Neural crest cell (in vitro differentiated cells): ENCODE measurements at places on chromosomes 3 and 15. TPM values are rescaled to one million over a fixed set of nuclear protein-coding genes. Genes with fewer than 3 reads are reported as not detected.

The NMB gene
- total RNA-seq = 4.0 and 4.9 TPM in 2 replicates

DNA sequence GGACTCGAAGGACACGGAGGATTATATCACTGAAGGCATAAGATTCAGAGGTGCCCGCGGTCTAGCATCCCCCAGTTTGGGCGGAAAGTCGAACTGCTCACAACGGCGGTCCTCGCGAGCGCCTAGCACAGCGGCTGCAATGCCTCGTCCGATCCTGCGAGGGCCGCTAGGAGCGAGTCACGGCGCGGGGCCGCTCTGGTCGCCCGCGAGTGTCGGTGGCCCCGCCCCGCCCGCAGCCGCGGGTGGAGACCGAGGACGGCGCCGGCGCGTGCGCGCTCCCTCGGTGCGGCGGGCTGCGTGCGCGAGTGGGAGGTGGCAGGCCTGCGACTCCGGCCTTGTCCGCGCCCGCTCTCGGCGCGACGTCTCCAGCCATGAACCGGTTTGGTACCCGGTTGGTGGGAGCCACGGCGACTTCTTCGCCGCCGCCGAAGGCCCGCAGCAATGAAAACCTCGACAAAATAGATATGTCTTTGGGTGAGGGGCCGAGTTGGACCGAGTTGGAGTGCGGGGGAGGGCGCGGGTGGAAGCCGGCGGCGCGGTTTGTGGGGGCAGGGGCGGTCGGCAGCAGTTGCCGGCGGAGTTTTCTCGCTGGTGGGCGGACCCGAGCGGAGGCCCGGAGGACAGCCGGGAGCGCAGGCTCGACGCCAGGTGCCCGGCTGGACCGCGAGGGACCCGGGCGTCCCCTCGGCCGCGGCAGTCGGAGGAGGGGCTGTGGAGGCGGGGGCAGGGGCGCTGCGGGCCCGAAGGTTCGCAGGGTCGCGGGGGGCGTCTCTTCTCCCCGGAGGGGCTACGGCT lies at the start of gene FYTTD1:
FYTTD1 (plus strand) TSS at position 283 of the 795 bp plus-strand sequence; CDS start at position 372, 89 bp downstream.
- H3K36me3 ChIP-seq = no peaks in the 10 kb centered on the region
- H3K4me3 ChIP-seq = peak within 1 kb of the TSS; percentile 97
- peak; percentile 77 for DNase-seq
- H3K27ac ChIP-seq = peak within 1 kb of the TSS; percentile 66
- peaks cover 43% of the 10 kb centered on the region for H3K4me1 ChIP-seq
- no peaks in the 10 kb centered on the region for H3K27me3 ChIP-seq

The GOLGA6B gene
- total RNA-seq = not detected in 2 replicates

The EFCAB12 gene
- total RNA-seq = 3.1 and 4.0 TPM in 2 replicates

The ANKRD63 gene
- not detected in 2 replicates for total RNA-seq

DNA sequence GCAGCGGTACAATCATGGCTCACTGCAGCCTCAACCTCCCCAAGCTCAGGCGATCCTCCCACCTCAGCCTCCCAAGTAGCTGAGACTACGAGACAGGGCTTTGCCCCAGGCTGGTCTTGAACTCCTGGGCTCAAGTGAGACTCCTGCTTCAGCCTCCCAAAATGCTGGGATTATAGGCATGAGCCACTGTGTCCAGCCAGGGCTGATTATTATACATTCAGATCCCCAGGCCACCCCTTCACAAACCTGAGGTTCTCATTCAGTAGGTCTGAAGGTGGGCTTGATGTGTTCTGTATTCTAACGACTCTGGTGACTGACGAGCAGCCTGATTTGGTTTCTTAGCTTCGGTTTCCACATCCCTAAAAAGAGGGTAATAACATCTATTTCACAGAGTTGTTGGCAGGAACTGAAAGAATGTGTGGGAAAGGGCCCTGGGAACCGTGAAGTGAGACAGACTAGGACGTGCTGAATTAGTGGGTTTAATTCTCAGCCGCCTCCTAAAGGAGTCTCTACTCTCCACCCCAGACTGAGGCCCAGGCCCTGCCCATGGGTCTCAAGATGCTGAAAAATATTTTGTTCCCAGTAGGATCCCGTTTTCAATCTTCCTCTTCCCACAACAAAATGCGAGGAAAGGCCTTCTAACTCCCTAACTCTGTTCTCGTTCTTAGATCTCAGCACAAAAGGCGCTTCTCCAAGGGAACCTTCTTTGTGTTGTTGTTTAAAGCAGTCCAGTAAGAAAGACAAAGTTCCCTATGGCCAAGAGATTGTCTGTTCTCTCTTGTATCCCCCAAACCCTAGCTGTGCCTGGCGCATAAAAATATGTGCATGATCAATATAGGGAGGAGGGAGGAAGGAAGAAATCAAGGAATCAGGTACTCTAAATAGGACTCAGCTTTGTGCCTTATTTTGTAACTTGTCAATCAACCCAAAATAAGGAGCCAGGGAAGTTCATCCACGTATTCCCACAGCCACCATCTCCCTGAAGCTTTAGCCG lies 210.0 kb upstream of the TOPAZ1 start:
- H3K36me3 ChIP-seq = no peaks in the 10 kb centered on the region
- DNase-seq = no peak
- H3K4me1 ChIP-seq = peaks cover 7% of the 10 kb centered on the region
- peaks cover 11% of the 10 kb centered on the region for H3K27me3 ChIP-seq
- no peak overlapping the region for H3K27ac ChIP-seq

The ILDR1 gene
- total RNA-seq = not detected in 2 replicates

DNA sequence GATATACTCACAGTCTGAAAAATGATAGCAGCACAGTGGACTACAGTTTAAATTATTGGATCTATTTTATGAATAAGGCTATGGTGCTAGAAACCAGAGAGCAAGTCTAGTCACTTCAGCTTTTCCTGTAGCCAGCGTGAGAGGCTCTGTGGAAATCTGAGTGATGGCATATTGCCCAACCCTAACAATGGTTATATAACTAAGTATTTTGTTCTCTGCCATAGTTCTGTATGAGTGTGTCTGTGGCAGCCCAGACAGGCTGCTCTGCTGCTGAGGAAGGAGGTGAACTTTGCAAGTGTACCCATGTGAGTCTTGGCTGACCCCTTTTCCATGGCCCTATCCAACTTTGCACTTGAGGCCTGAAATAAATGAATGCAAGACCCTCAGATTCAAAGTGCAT lies 105.7 kb downstream of the LRTM1 start:
- H3K27ac ChIP-seq = peak overlapping the region; percentile 22
- H3K4me1 ChIP-seq = peaks cover 21% of the 10 kb centered on the region
- H3K36me3 ChIP-seq = no peaks in the 10 kb centered on the region
- no peak overlapping the region for H3K4me3 ChIP-seq

The BLOC1S6 gene
- 54.4 and 60.0 TPM in 2 replicates for total RNA-seq

The TGM4 gene
- not detected in 2 replicates for total RNA-seq

DNA sequence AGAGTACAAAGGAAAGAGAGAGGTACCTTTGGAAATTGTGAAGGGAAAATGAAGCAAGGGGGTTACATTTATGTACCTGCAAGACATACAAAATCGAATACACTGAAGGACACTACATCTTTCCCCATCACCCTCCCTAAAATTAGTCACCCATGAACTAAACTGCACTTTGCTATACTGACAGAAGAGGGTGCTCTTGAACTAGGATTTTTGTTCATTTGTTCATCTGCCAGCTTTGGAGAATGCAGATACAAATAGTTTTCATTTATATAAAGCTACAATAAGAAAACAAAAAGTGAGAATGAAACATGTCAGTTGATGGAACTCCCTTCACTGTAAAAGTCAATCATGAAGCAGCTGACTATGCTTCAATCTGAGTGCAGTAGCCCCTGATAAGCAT lies 55.7 kb downstream of the PCCB start:
- H3K27me3 ChIP-seq = no peaks in the 10 kb centered on the region
- no peaks in the 10 kb centered on the region for H3K4me1 ChIP-seq
- H3K36me3 ChIP-seq = peaks cover 17% of the 10 kb centered on the region

GRCh38 chr3:100006570-100007271 lies 107.6 kb downstream of the FILIP1L start:
- no peaks in the 10 kb centered on the region for H3K4me1 ChIP-seq
- no peak for DNase-seq
- H3K27me3 ChIP-seq = no peaks in the 10 kb centered on the region

- H3K27ac ChIP-seq = no peak overlapping the region
- H3K4me3 ChIP-seq = no peak overlapping the region
- H3K27me3 ChIP-seq = no peaks in the 10 kb centered on the region
- no peaks in the 10 kb centered on the region for H3K4me1 ChIP-seq
Observed at GRCh38 chr3:20516311-20516710, 330.3 kb upstream of the SGO1 start.

- no peak overlapping the region for H3K27ac ChIP-seq
- no peaks in the 10 kb centered on the region for H3K4me1 ChIP-seq
- no peaks in the 10 kb centered on the region for H3K36me3 ChIP-seq
Observed at GRCh38 chr3:106688464-106688863, 688.8 kb upstream of the CCDC54 start.

The MLF1 gene
- 19.8 and 21.0 TPM in 2 replicates for total RNA-seq

The TPRG1 gene
- total RNA-seq = 0.61 and 0.91 TPM in 2 replicates

GRCh38 chr15:32649342-32649741 lies 7.8 kb downstream of the SCG5 start:
- no peak overlapping the region for H3K27ac ChIP-seq
- H3K4me3 ChIP-seq = no peak overlapping the region
- no peak for DNase-seq
- no peaks in the 10 kb centered on the region for H3K27me3 ChIP-seq
- no peaks in the 10 kb centered on the region for H3K4me1 ChIP-seq
- peaks cover 4% of the 10 kb centered on the region for H3K36me3 ChIP-seq

The TMEM41A gene
- total RNA-seq = 19.9 and 20.2 TPM in 2 replicates

DNA sequence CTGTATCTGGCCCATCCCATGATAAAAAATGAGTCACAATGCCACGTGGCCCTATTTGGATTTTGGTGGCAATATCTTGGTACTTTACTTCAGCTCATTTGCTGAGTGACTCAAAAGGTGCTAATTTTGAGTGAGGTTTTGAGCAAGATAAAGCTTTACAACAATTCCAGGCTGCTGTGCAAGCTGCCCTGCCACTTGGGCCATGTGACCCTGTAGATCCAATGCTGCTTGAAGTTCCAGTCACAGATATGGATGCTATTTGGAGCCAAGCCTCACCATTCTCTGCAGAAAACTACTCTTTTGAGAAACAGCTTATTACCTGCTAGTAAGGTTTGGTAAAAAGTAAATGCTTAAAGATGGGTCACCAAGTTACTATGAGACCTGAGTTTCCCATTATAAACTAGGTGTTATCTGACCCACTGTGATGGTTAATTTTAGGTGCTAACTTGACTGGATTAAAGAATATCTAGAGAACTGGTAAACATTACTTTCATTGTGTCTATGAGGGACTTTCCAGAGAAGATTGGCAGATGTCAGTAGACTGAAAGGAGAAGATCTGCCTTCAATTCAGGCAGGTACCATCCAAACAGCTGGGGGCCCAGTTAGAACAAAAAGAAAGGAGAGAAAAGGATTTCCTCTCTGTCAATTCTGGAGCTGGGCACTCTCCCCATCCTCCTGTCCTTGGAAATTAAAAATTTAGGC lies 1083.9 kb downstream of the DIPK2A start:
- H3K27ac ChIP-seq = no peak overlapping the region
- H3K4me1 ChIP-seq = no peaks in the 10 kb centered on the region
- no peaks in the 10 kb centered on the region for H3K27me3 ChIP-seq
- H3K36me3 ChIP-seq = peaks cover 4% of the 10 kb centered on the region
- no peak overlapping the region for H3K4me3 ChIP-seq

DNA sequence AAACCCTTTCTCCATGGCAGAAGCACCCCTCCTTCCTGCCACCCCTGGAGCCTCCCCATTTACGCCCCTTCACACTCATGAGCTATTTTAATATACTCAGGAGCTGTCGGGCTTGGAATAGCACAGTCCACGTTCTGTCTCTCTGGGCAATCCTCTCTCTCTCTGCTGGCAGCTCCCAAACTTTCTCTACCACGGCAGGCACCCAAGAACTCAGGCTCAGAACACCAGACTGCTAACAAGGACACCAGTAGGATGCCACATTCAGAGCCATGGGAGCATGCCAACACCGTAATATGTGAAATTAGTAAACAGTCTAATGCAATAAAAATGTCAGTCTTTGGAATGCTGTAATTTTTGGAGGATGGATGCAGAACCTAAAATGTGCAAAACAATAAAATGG lies 19.3 kb downstream of the TNFAIP8L3 start:
- H3K27me3 ChIP-seq = no peaks in the 10 kb centered on the region
- peaks cover 2% of the 10 kb centered on the region for H3K36me3 ChIP-seq
- no peak for DNase-seq
- no peak overlapping the region for H3K4me3 ChIP-seq
- no peak overlapping the region for H3K27ac ChIP-seq
- H3K4me1 ChIP-seq = peaks cover 5% of the 10 kb centered on the region

- no peak overlapping the region for H3K27ac ChIP-seq
- H3K4me1 ChIP-seq = peaks cover 36% of the 10 kb centered on the region
- DNase-seq = no peak
- H3K36me3 ChIP-seq = no peaks in the 10 kb centered on the region
Observed at GRCh38 chr15:71634820-71635560, 175.4 kb upstream of the NR2E3 start.

GRCh38 chr3:123071146-123071545 lies 4.3 kb downstream of the PDIA5 start:
- H3K27me3 ChIP-seq = peaks cover 7% of the 10 kb centered on the region
- peak overlapping the region; percentile 16 for H3K4me3 ChIP-seq
- DNase-seq = no peak

GRCh38 chr15:40379853-40380252 lies 2.7 kb upstream of the KNSTRN start:
- no peak overlapping the region for H3K4me3 ChIP-seq
- H3K36me3 ChIP-seq = peaks cover 2% of the 10 kb centered on the region
- no peak for DNase-seq
- H3K27ac ChIP-seq = no peak overlapping the region
- peaks cover 21% of the 10 kb centered on the region for H3K4me1 ChIP-seq

- no peak for DNase-seq
- no peak overlapping the region for H3K27ac ChIP-seq
- H3K27me3 ChIP-seq = peaks cover 35% of the 10 kb centered on the region
- peaks cover 23% of the 10 kb centered on the region for H3K4me1 ChIP-seq
- no peak overlapping the region for H3K4me3 ChIP-seq
- H3K36me3 ChIP-seq = no peaks in the 10 kb centered on the region
Observed at GRCh38 chr3:13277196-13277813, 142.8 kb downstream of the NUP210 start.

The CFAP100 gene
- total RNA-seq = 1.1 and 1.7 TPM in 2 replicates

GRCh38 chr3:194056731-194057415 lies 79.1 kb upstream of the HES1 start:
- no peak for DNase-seq
- peaks cover 17% of the 10 kb centered on the region for H3K27me3 ChIP-seq
- H3K36me3 ChIP-seq = peaks cover 1% of the 10 kb centered on the region

DNA sequence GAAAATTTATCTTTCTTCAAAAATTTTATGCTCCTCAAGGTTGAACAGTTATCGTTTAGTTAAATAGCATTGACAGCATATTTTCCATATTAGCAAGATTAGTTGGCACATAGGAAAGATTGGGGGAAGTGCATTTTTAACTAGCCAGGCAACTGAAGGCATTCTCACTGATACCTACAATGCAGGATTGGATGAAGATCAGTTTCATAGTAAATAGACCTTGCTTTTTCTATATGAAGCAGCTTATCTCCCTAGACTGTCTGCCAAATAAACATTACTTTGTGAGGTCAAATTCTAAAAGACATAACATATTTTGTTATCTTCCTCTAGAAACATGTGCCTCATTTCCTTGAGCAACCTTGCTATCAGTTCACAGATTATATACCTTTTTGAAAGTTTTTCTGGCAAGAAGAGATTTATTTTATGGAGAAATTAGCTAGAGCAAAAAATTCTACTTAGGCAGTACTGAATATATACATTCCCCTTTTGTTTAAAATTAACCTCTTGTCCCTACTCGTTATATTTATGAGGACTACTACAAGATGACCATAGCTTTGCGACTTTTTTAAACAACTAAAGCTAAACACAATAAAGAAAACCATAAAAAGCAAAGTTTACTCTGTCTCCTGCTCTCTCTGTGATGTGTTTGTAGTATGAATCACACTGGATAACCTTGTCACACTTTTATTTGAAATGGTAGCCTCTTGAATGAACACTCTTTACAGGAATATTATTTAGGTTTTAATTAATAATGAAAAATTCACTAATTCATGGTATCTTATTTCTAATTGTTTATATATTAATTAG lies 654.9 kb upstream of the TBL1XR1 start:
- no peak overlapping the region for H3K4me3 ChIP-seq
- DNase-seq = no peak
- peaks cover 6% of the 10 kb centered on the region for H3K4me1 ChIP-seq
- H3K27me3 ChIP-seq = no peaks in the 10 kb centered on the region
